NCI-H1048 (cell line): ENCODE measurements at places on chromosomes 6 and 20.

DNA sequence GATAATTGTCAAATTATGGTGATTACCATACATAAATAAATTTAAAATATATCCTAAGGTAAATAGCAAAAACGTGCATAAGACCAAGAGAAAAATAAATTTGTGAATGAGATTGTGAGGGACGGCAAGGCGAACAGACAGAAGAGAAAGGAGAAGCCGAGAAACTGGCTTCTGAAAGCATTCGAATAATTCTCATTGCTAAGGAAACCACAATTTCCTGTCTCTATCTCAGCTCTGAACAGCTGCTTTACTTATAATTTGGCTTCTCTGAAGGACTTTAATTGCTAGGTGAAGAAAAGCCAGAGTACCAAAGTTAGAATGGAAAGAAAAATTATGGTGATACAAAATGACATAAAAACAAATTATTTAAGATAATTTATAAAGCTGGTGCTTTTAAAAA lies 79.0 kb upstream of the RGS17 start:
- DNase-seq = no peak

DNA sequence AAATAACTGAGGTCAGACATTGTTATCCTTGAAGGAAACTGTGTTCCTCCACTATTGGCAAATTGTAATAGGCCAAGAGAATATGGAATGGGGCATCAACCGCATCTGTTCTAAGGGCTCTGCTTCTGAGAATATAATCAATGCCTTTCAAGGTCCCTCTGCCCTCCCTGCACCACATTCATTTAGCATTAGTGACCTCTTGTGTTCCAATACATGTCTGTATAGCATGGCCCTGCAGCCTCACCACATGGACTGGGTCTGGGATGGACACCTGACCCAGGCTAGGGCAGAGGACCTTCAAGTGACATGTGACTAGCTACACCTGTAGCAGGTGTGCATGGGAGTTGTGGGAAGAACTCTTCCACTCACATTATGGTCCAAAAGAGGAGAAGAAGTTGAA lies 14.2 kb downstream of the BTN3A1 start:
- DNase-seq = no peak

DNA sequence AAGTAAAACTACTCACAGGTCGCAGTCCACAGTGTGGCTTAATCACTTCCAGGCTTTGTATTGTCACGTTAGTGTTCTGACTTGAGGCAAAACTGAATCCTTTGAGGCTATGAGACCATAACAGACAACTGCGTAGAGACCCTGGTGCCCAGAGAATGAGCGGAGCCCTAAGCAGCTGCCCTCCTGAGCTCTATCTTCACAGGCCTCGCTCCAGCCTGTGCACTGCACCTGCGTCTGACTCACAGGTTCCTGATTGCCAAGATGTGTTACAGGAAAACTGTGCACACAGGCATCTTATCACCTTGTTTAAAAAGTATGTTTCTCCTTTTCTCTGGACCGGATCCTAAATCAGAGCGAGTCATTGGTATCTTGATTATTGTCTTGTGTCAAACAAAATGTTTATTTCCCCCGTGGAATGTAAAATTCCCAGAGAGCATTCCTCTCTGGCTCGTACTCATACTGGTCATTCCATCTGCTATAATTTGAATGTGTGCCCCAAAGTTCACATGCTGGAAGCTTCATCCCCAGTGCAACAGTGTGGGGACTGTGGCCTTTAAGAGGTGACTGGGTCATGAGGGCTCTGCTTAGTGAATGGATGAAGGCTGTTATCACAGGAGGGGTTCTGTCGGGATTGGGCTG lies 25.7 kb downstream of the PRR18 start:
- no peak for DNase-seq

GRCh38 chr6:117034971-117035370 lies 157.9 kb downstream of the RFX6 start:
- DNase-seq = no peak

DNA sequence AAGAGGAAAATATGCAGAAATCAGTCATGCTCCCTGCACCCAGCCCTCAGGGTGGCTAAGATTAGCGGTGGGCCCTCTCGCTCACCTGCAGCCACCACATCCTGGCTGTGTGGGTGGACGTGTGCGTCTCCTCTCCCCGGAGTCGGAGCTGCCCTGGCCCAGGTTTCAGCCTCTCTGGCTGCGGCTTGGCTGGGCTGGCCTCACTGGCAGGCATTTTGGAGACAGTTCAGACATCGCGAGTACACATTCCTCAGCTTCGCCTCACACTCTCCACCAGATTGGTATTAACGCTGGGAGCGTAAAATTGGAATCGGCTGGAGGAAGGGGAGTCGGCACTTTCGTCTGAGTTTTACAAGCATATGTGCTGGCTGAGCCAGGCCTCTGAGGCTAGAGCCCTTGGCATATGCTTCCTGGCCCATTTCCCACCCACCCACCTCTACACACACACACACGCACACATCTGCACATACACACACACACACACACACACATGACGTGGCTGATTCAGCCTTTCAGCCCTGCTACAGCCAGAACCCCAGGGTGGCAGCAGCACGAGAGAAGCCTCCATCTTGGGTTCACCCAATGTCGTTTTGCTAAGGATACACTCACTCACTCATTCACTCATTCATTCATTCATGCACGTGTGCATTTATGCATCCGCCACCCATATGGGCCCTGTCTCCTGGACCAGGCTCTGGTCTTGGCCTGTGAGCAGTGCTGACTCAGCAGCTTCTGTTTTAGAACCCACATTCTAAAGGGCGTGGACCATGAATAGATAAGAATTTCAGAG lies 42.9 kb downstream of the BCAS4 start:
- DNase-seq = no peak

- no peak for DNase-seq
These were observed 43.7 kb downstream of the TRIM38 start for GRCh38 chr6:26006086-26006939.

DNA sequence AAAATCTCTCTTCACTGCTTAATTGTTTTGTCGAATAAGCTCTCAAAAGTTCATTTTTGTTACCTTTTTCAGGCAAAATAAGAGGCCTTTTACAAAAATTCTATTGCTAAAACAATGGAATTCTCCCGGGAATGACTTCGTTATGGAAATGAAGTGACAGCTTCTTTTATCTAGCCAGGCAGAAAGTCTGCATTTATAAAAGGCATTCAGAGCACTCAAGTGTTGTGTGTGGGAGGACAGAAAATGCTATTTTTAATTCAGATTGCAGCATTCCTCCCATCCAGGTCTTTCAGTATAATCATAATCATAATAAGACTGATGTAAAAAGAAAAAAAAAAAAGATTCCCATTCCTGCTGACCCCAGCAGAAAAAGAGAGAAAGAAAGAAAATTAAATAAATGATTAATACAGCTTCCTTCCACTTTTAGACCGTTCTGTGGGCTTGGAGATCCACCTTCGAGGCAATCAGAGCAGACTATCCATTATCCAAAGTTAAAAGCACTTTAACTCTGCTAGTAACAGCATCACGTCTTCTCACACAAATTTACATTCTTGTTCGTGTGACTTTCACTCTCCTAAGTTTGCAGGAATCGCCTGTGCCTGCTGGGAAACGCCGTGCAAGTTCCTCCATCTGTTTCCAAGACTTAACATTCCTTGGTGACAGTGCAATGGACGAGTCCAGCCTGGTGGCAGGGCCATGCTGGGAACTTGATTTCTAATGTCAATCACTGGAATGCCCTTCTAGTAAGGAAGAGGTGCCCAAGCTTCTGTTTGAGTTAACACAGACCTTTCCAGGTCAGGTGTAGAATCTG lies 258.8 kb downstream of the GMPR start:
- DNase-seq = no peak

- DNase-seq = no peak
These were observed 275.0 kb upstream of the PREP start for GRCh38 chr6:105677671-105678475.
